Stimulated activated effector memory CD8-positive, alpha-beta T cell treated with anti-CD3 and anti-CD28 coated beads, Interleukin-12 subunit alpha, Interleukin-12 subunit beta, amount 100 ng/mL, for 72 hours (primary cell): ENCODE measurements at places on chromosomes 6 and 20.

- no peak for DNase-seq
These were observed 5.7 kb downstream of the EBF4 start for GRCh38 chr20:2698186-2698817.

GRCh38 chr20:33814238-33814712 is 3.1 kb downstream of the CHMP4B start:
- no peak for DNase-seq

DNA sequence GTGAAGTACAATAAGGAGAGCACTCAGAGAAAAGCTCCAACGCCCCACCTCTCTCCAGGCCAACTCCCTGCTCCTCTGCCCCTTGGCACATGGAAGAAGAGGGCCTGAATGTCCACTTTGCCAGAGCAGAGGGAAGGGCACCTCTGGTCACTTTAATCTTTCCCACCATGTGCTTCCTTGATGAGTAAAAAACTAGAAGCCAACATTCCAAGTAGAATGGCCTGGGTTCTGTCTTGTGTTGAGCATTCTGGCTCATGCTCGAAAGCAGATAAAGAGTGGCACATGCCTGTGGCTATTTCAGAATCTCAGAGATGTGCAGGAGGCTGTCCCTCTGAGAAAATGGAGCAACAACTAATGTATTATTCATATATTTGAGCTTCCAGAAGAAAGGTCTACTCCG is 177.4 kb upstream of the PLN start:
- DNase-seq: no peak

DNA sequence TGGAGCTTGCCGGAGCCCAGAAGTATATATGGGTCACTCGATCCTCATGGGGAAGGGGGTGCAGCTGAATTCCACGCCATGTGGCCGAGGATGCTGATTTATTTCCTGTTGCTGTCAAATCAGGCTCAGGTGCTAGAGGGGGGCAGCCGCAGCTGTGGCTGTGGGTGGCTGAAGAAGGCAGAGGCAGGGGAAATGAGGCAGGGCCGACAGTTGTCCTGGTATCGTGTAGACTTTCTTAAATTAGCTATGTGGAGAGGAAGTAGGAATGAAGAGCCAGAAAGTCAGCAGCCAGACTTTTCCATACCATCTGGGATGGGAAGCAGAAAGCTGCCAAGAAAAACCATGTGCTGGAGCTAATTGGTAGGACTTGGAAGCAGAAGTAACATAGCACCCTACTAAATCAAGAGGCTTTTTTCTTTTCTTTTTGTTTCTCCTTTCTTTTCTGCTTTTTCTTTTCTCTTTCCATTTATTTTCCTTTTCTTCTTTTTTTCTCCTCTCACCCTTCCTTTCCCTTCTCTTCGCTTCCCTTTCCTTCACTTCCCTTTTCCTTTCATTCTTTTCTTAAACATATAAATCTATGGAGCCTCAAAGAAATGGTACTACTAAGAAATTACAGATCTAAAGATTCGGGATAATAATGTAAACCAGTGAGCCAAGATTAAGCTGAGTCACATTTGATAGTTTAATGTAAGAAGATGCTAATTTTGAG is 90.6 kb upstream of the CD83 start:
- no peak for DNase-seq

DNA sequence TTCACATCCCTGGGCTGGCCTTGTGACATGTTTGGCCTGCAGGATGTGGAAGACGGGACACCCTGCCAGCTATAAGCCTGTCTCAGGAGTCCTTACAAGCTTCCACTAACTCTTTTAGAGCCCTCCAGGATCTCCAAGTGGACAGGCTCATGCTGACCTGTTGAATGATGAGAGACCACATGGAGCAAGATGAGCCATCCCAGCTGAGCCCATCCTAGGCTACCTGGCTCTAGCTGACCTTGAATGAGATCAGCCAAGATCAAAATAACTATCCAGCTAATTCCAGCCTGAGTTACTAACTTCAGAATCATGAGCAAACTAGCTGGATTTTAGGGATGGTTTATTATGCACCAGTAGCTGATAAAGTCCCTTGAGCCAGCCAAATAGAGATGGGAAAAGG is 169.5 kb downstream of the TFAP2C start:
- no peak for DNase-seq
